Diencephalon (tissue), 1 donor: ENCODE measurements at places on chromosomes 16 and 17. TPM values are rescaled to one million over a fixed set of nuclear protein-coding genes. Genes with fewer than 3 reads are reported as not detected.

The ATAD5 gene
- 7.6 TPM for total RNA-seq

The GJD3 gene
- total RNA-seq: not detected

The CARD14 gene
- total RNA-seq: 0.46 TPM

The JPH3 gene
- total RNA-seq: 45.9 TPM

The PCYT2 gene
- 28.8 TPM for total RNA-seq

The KRTAP4-5 gene
- total RNA-seq: not detected

The C16orf96 gene
- 0.46 TPM for total RNA-seq

The PRCD gene
- 5.3 TPM for total RNA-seq

The SMIM5 gene
- total RNA-seq: 1.4 TPM

The TRIM72 gene
- total RNA-seq: 0.69 TPM

The LCMT1 gene
- 56.1 TPM for total RNA-seq

The TEDC2 gene
- 6.5 TPM for total RNA-seq
